Endothelial cell of umbilical vein (primary cell): ENCODE measurements at places on chromosomes 5 and 9. TPM values are rescaled to one million over a fixed set of nuclear protein-coding genes. Genes with fewer than 3 reads are reported as not detected.

PCDHB3 gene
- not detected in 2 replicates for total RNA-seq

ANXA6 gene
- 240 and 266 TPM in 2 replicates for total RNA-seq

GAS1 gene
- total RNA-seq, result 0.15 and 0.18 TPM in 2 replicates

NR6A1 gene
- 0.32 and 1.2 TPM in 2 replicates for total RNA-seq

IFNA13 gene
- total RNA-seq, result not detected in 2 replicates

SLC36A3 gene
- not detected in 2 replicates for total RNA-seq

HSPB3 gene
- not detected in 2 replicates for total RNA-seq

CATSPER3 gene
- total RNA-seq, result 0.71 TPM in 1 of 2 replicates, not detected in the other

HTR1A gene
- total RNA-seq, result not detected in 2 replicates

C5orf46 gene
- not detected in 2 replicates for total RNA-seq

ADAMTS12 gene
- 0.88 TPM in 1 of 2 replicates, not detected in the other for total RNA-seq

WDR38 gene
- not detected in 2 replicates for total RNA-seq

FLT4 gene
- 66.5 and 71.5 TPM in 2 replicates for total RNA-seq

SPOCK1 gene
- 280 and 404 TPM in 2 replicates for total RNA-seq

GRM6 gene
- total RNA-seq, result not detected in 2 replicates

SPATA9 gene
- total RNA-seq, result not detected in 2 replicates

IL13 gene
- total RNA-seq, result not detected in 2 replicates
